ENCODE measurements at places on chromosomes 16 and 17.

DNA sequence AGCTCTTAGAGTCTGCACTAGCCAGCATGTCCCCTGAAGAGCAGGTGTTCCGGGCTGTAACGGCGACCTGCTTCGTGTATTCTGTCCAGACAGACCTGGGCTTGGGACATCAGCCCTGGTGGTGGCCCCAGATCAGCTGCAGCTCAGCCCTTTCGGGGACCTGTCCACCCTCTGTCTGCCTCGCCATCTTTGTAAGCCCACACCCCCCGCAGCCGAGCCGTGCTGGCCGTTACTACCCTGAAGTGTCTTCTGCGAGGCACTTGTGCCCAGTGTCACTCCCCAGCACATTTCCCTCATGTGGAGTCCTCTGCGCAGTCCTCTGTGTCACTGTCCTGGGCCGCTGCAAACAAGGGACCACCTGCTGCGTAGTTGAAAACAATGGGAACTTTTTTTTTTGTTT, 10.4 kb downstream of the CARD14 start:
- DNase-seq = no peak

DNA sequence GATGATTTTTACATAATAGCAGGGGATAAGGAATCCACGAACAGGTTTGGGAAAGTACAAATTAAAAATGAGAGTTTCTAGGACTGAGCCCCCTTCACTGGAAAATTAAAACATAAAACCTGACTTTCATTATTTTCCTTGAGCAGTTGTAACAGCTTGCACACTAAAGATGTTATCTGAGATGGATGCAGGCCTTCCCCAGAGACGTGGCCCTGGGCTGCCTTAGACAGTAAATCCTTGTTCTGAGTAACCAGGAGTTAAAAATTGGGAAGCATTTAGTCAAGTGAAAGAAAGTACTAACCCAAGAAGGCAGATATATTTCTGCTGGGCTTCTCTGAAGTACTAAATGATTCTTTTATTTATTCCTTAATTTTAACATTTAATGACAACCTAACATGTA, 432.2 kb upstream of the KIF2B start:
- DNase-seq = no peak

GRCh38 chr17:29713626-29714025, 90.9 kb upstream of the CORO6 start:
- DNase-seq = no peak

- DNase-seq = no peak
Measured at GRCh38 chr17:38401459-38401858, 26.8 kb upstream of the ARHGAP23 start.

DNA sequence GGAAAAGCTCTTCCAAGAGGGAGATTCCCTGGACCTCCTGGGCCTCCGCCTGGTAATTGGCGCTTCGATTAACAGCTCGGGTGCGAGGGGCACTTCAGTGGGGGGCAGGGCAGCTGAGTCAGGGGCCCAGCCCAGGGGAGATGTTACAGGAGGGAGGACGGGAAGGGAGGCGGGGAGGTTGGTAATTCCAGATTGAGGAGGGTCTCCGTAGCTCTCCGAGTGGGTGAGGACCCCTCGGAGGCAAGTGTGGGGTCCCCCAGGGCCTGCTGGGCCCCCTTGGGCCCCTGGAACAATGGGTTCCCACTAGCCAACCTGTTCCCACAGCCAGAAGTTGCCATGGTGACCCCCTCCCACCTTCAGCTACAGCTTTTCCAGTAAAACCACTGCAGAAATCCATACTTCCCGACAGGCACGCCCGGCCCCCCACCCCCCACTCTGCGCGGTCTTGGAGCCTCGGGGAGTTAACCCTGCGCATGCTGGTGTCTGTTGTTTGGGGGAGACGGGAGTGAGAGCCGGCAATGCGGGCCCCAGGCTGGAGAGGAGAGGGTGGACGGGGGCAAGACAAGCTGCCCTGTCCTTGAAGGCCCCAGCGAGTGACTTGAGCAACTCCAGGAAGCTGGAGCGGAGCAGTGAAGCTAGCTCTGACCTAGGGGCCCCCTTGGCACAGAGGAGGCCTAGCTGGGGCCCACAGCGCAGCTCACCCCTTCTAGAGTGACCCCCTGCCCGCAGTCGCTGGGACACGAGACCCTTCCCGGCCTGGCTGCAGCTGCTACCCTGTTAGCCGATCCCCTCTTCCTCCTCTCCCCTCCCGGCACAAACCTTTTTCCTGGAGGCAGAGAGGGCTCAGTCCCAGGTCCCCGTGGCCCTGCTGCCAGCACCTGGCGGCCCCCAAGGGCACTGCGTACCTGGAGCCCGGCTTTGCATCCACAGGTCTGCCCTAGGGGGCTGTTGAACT, 37.8 kb downstream of the TMEM235 start:
- no peak for DNase-seq

- no peak for DNase-seq
Measured at GRCh38 chr17:77429369-77429968, 288.7 kb downstream of the SEC14L1 start.
